Activated CD8-positive, alpha-beta memory T cell treated with anti-CD3 and anti-CD28 coated beads for 1 hour (primary cell): ENCODE measurements at places on chromosomes 5 and 9.

DNA sequence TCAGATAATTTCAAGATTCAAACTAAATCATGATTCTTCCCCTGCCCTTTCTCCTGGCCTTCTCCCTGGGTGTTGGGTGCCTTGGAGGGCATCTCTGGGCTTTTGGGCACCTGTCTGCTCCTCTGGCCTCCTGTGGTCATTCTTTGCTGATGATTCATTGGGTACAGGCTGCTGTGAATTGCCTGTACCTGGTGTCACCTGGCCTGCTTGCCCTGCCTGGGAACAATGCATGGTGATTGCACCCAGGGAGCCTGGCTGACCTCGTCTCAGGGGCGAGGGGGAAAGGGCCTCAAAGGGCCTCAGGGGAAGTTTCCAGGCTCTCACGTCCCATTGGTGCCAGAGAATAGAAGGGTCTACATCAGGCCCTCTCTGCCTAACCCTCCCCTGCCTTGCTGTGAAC is 20.1 kb upstream of the CKMT2 start:
- no peak for DNase-seq

DNA sequence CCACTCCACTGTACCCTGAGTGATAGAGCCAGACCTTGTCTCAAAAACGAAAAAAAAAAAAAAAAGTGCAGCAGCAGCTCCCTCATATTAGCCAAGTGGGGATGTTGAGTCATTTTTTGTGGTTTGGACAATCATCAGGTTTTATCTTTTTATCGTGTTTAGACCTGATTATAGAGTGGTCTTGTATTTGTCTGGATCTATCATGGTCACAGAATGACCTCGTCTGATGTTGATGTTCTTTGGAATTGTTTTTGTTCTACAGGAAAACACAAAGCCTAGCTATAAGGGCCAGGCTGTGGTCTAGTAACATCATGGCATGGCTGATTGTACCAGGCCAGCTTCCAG is 1.6 kb upstream of the FBXW11 start:
- DNase-seq = no peak

DNA sequence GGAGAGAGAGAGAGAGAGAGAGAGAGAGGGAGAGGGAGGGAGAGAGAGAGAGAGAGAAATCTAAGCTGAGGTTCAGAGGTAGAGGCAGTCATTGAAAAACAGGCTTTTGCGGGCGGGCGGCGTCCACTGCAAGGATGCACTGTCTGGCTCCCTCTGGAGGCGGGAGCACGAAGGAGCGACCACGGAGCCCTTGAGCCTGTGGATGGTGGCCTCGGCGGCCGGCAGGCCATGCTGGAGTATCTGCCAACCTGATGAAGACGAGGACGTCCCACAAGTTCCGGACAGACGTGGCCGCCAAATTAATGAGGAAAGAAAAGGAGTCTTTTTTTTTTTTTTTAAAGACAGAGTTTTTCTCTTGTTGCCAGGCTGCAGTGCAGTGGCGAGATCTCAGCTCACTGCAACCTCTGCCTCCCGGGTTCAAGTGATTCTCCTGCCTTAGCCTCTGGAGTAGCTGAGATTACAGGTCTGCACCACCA is 2.2 kb upstream of the CCDC125 start:
- peak; percentile 48 for DNase-seq

GRCh38 chr9:94879230-94879629 is 152.7 kb downstream of the AOPEP start:
- DNase-seq = no peak

- no peak for DNase-seq
Measured at GRCh38 chr5:77560677-77561263, 68.7 kb upstream of the WDR41 start.

- DNase-seq = no peak
Measured at GRCh38 chr5:153629027-153629895, 138.8 kb downstream of the GRIA1 start.

- no peak for DNase-seq
Measured at GRCh38 chr9:2072752-2073405, 57.7 kb downstream of the SMARCA2 start.
